Progenitor cell of endocrine pancreas (in vitro differentiated cells): ENCODE measurements at places on chromosomes 5 and 9. TPM values are rescaled to one million over a fixed set of nuclear protein-coding genes. Genes with fewer than 3 reads are reported as not detected.

Gene IGFBPL1
- total RNA-seq, result 4.7 and 5.1 TPM in 2 replicates

Gene SHOC1
- total RNA-seq, result not detected in 2 replicates

Gene CER1
- 0.73 TPM in 1 of 2 replicates, not detected in the other for total RNA-seq

Gene TPPP
- 2.6 and 2.9 TPM in 2 replicates for total RNA-seq

Gene SLC6A7
- not detected in 2 replicates for total RNA-seq

Gene TMEM252
- total RNA-seq, result not detected in 2 replicates

Gene C5orf52
- not detected in 2 replicates for total RNA-seq

Gene PGM5
- total RNA-seq, result 3.6 and 3.9 TPM in 2 replicates

Gene PPP3R2
- not detected in 2 replicates for total RNA-seq

Gene DNAI1
- 1.2 and 3.5 TPM in 2 replicates for total RNA-seq

Gene OBP2B
- total RNA-seq, result not detected in 2 replicates

Gene PFN3
- not detected in 2 replicates for total RNA-seq

Gene RORB
- total RNA-seq, result 0.07 TPM in 1 of 2 replicates, not detected in the other

Gene HRH2
- total RNA-seq, result 1.2 and 1.5 TPM in 2 replicates

Gene TLR4
- total RNA-seq, result not detected in 2 replicates

Gene DPYSL3
- 56.0 and 60.4 TPM in 2 replicates for total RNA-seq
